ENCODE measurements at places on chromosomes 6 and 20. TPM values are rescaled to one million over a fixed set of nuclear protein-coding genes. Genes with fewer than 3 reads are reported as not detected.

The STMN3 gene
- 41.1 TPM for total RNA-seq

The THEMIS gene
- not detected for total RNA-seq

The TCP11 gene
- total RNA-seq, result not detected

The SAMD10 gene
- total RNA-seq, result 9.6 TPM

The E2F3 gene
- total RNA-seq, result 14.9 TPM

The CST8 gene
- not detected for total RNA-seq

The PDRG1 gene
- 18.4 TPM for total RNA-seq

The RMND1 gene
- 59.8 TPM for total RNA-seq

The DLK2 gene
- total RNA-seq, result not detected

The FKBP5 gene
- 9.7 TPM for total RNA-seq

The CNR1 gene
- total RNA-seq, result 1.2 TPM

The PERP gene
- total RNA-seq, result 77.7 TPM

The HLA-G gene
- 0.75 TPM for total RNA-seq

The SMPDL3A gene
- 6.3 TPM for total RNA-seq

The GSTA2 gene
- not detected for total RNA-seq

The ULBP2 gene
- 6.1 TPM for total RNA-seq

The CDKN1A gene
- 1,214 TPM for total RNA-seq

The RIN2 gene
- total RNA-seq, result 34.1 TPM

The NOX3 gene
- not detected for total RNA-seq

The AVP gene
- total RNA-seq, result not detected

The HLA-B gene
- total RNA-seq, result 484 TPM

The PLN gene
- total RNA-seq, result not detected

The CCR6 gene
- 0.41 TPM for total RNA-seq

The CGA gene
- total RNA-seq, result not detected
